ENCODE measurements at places on chromosomes 6 and 20. TPM values are rescaled to one million over a fixed set of nuclear protein-coding genes. Genes with fewer than 3 reads are reported as not detected.

GRCh38 chr20:33281550-33282146 lies 1.4 kb upstream of the BPIFB1 start:
- H3K4me1 ChIP-seq = no peaks in the 10 kb centered on the region
- H3K36me3 ChIP-seq = no peaks in the 10 kb centered on the region
- peak; percentile 25 for DNase-seq
- H3K27ac ChIP-seq = no peak overlapping the region
- no peak overlapping the region for H3K4me3 ChIP-seq
- no peaks in the 10 kb centered on the region for H3K27me3 ChIP-seq

DNA sequence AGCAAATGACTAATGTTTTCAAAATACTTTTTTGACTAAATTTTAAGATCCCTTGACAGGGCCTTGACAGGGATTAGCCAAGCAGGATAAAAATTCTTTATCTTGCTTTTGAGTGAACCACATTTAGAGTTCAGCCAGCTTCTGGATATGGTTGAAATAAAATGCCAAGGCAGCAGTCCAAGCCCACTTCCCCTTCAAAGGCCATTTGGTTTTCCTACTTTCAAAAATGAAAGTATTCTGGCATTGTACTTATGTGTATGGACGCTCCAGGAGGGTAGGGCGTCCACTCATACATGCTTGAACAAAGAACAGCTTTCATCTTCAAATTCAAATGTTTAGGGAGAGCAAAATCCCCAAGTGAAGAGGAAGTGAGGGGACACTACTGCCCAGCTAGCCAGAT lies 82.3 kb upstream of the BCLAF1 start:
- H3K36me3 ChIP-seq = peaks cover 13% of the 10 kb centered on the region
- no peak overlapping the region for H3K27ac ChIP-seq
- no peaks in the 10 kb centered on the region for H3K27me3 ChIP-seq

GRCh38 chr6:321536-322258 lies 29.4 kb downstream of the DUSP22 start:
- no peaks in the 10 kb centered on the region for H3K27me3 ChIP-seq
- no peaks in the 10 kb centered on the region for H3K4me1 ChIP-seq
- H3K36me3 ChIP-seq = peaks cover 22% of the 10 kb centered on the region
- DNase-seq = no peak

DNA sequence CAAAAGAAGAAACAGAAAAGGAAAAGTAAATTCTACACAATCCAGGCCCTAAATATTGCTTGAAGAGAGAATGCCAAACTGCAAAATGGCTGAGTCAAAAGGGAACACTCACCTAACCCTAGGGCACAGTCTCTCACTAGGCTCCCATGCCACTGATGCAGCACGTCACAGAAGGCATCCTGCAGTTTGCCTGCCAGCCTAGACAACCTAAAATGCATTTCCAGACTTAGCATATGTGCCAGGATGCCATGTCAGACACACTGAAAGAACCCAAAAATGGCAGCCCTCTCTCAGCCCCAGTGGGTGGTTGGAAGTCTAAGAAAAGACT lies 10.6 kb upstream of the SIRPD start:
- H3K4me3 ChIP-seq = no peak overlapping the region
- no peak for DNase-seq
- H3K4me1 ChIP-seq = no peaks in the 10 kb centered on the region
- no peaks in the 10 kb centered on the region for H3K27me3 ChIP-seq
- H3K36me3 ChIP-seq = no peaks in the 10 kb centered on the region
- H3K27ac ChIP-seq = no peak overlapping the region

DNA sequence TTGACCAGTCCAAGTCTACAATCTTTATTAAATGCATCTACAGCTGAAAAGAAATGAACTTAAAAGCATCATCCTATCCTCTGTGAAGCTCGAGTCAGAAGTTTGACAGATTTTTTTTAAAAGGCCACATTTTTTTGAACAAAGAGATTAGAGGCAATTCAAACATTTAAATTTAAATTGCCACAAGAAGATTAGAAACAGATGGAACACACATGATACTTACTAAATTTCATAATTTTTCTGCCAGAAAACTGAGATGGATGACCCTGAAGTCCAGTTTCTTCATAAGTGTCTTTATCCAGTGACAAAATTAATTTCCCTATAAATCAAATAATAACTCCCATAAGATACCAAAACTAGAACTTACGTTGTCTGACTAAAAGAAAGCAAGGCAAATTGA lies 4.3 kb downstream of the RPP40 start:
- H3K27ac ChIP-seq = no peak overlapping the region
- no peaks in the 10 kb centered on the region for H3K4me1 ChIP-seq
- H3K27me3 ChIP-seq = no peaks in the 10 kb centered on the region
- DNase-seq = no peak
- peaks cover 18% of the 10 kb centered on the region for H3K36me3 ChIP-seq

DNA sequence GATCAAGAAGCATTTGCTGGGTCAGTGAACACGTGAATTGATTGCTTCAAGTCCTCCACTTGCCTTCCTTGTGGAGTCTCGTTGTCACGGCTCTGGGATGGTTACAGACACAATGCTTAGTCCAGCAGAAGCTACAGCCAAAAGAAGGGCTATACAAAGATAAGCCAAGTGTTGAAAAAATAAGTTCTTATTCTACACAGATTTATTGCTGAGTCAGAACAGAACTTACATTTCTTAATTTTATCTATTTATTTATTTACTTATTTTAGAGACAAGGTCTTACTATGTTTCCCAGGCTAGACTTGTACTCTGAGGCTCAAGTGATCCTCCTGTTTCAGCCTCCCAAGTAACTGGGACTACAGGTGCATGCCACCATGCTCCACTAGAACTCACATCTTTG lies 199.0 kb downstream of the MYLK4 start:
- H3K27ac ChIP-seq = no peak overlapping the region
- H3K36me3 ChIP-seq = peaks cover 5% of the 10 kb centered on the region
- DNase-seq = no peak
- no peak overlapping the region for H3K4me3 ChIP-seq

The NKX2-2 gene
- total RNA-seq = 0.11 TPM

The CDKAL1 gene
- total RNA-seq = 21.6 TPM

The DZANK1 gene
- total RNA-seq = 9.6 TPM

The OPRM1 gene
- total RNA-seq = not detected

The ENPP1 gene
- 22.5 TPM for total RNA-seq

The COL12A1 gene
- total RNA-seq = 1.4 TPM

The GINS1 gene
- total RNA-seq = 74.3 TPM

The SLC22A7 gene
- total RNA-seq = not detected

The LZTS3 gene
- total RNA-seq = 19.2 TPM

Data from H9 (cell line).